ENCODE measurements at places on chromosomes 7 and 10. TPM values are rescaled to one million over a fixed set of nuclear protein-coding genes. Genes with fewer than 3 reads are reported as not detected.

DNA sequence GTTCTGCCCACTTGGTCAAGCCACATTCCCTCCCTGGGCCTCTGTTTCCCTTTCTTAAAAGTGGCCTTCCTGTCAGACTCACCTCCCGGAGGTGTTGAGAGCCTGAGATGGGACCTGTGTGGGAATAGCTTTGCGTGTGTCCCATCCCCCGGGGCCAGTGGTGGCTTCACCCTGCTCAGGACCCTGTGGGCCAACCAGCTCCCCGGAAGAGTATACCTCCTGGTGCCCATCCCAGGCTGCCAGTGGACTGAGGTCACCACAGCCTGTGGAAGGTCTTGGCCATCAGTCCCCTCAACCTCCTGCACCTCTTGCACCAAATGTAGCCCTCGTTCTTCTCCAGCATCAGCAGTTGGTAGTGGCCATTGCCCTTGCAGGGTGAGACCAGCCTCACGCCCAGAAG is 145.1 kb downstream of the RGS10 start:
- no peaks in the 10 kb centered on the region for H3K36me3 ChIP-seq
- H3K4me1 ChIP-seq, result peaks cover 15% of the 10 kb centered on the region
- no peak overlapping the region for H3K27ac ChIP-seq
- H3K27me3 ChIP-seq, result no peaks in the 10 kb centered on the region
- no peak for DNase-seq

ENO4 gene
- 1.7 TPM for total RNA-seq

- H3K27ac ChIP-seq, result no peak overlapping the region
- H3K4me3 ChIP-seq, result no peak overlapping the region
- H3K36me3 ChIP-seq, result no peaks in the 10 kb centered on the region
- no peaks in the 10 kb centered on the region for H3K27me3 ChIP-seq
Observed at GRCh38 chr7:106767078-106767477, 98.0 kb upstream of the PIK3CG start.

TMEM229A gene
- 0.92 TPM for total RNA-seq

PGAM1 gene
- total RNA-seq, result 163 TPM

- H3K27ac ChIP-seq, result no peak overlapping the region
- no peaks in the 10 kb centered on the region for H3K27me3 ChIP-seq
Observed at GRCh38 chr7:117208257-117208656, 114.6 kb downstream of the WNT2 start.

DNA sequence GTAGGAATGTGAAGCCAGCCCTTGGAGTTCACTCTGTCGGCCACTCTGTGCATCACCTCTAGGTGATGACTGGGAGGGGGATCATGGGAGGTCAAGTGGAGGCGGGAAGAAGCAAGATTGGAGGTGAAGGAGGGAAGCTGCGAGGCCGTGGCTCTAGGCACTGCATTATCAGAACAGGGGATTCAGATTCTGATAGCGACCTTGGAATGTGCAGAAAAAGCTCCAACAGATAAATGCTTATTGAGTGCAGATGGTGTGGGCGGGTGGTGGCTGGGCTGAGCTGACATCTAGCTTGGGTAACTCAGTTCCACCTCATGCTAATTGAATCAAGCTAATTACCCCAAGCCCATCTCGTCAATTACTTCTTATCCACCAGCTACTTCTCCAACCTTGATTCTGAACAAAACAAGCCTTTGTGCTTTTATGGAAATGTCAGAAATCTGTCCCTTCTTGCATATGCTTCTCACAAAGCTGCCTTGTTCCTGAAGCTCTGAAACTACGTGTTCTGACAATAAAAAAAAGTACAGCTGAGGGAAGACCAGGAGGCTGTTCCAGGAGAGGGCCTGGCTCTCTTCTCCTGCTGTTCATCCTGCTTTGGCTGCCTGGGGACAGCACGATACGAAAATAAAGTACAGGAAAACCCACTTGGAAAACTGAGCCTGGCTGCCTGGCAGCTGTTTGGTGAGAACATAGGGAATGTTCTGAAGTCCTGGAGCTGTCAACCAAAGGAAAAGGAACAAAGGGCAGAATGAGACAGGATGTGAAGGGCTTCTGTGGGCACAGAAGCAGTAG is 27.5 kb downstream of the STRA8 start:
- DNase-seq, result no peak
- H3K36me3 ChIP-seq, result no peaks in the 10 kb centered on the region
- H3K4me3 ChIP-seq, result no peak overlapping the region
- H3K4me1 ChIP-seq, result no peaks in the 10 kb centered on the region

DNA sequence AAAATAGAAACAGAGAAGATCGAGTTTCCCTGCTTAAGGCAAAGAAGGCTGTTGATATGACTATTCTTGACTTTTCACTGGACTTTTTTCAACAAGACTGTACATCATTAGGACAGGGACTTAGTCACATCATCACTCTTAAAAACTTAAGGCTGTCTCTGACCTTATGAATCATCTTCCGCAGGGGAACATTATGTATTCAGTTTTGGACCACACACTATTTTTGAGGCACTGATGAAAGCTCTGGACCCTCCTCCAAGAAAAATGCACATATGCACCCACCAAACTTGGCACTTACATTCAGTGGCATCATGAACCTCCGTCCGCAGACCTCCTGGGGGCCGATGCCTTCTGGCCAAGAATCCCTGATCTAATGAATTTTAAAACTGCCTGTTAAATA is 96.4 kb downstream of the CALD1 start:
- no peak for DNase-seq
- no peak overlapping the region for H3K4me3 ChIP-seq

DNA sequence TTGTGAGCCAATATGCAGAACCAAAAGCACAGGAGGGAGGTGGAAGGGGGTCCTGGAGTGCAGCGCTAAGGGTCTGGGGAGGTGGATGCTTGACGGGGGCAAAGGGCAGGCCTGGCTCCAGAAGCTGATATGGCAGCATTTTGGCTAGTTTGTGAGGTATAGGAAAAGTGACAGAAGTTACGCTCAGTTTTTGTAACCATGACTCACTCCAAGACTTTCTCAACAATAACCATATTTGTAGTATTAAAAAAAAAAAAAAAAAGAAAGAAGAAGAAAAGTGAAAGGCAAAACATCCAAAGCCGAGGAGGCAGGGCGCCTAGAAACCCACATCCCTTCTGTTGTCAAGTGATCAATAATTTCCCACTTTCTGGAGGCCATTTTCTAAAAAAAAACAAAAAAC is 92.3 kb downstream of the RNF216 start:
- H3K4me1 ChIP-seq, result peaks cover 32% of the 10 kb centered on the region
- DNase-seq, result no peak
- H3K27me3 ChIP-seq, result no peaks in the 10 kb centered on the region
- H3K4me3 ChIP-seq, result peak overlapping the region; percentile 8
- H3K27ac ChIP-seq, result no peak overlapping the region

GPR22 gene
- not detected for total RNA-seq

All from ovary (tissue), 10 donors.